Fibroblast of pulmonary artery (primary cell): ENCODE measurements at places on chromosomes 4 and X.
A peak's percentile ranks its signal among the peaks of the same experiment; 100 is the strongest.

DNA sequence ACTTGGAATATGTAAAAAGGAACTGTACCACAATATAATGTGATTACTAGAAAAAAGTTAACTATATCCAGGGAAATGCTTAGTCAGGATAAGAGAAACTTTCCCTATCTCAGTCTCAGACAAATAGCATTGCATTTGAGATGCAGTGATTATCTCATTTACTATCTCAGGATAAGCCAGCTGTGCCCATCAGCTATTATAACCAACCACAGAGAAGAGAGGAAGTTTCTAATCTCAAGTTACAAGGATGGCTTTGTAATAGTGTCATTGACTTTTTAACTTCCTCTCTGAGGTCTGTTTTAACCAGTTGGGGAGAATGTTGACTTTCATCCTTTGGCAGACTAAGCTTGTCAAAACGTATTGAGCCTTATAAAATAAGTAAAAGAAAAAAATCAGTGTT, 56.5 kb downstream of the SNX25 start:
- no peak for DNase-seq

GRCh38 chrX:38891641-38892413, 90.6 kb downstream of the MID1IP1 start:
- peak; percentile 11 for DNase-seq

GRCh38 chrX:132668178-132668577, 179.3 kb upstream of the MBNL3 start:
- no peak for DNase-seq

DNA sequence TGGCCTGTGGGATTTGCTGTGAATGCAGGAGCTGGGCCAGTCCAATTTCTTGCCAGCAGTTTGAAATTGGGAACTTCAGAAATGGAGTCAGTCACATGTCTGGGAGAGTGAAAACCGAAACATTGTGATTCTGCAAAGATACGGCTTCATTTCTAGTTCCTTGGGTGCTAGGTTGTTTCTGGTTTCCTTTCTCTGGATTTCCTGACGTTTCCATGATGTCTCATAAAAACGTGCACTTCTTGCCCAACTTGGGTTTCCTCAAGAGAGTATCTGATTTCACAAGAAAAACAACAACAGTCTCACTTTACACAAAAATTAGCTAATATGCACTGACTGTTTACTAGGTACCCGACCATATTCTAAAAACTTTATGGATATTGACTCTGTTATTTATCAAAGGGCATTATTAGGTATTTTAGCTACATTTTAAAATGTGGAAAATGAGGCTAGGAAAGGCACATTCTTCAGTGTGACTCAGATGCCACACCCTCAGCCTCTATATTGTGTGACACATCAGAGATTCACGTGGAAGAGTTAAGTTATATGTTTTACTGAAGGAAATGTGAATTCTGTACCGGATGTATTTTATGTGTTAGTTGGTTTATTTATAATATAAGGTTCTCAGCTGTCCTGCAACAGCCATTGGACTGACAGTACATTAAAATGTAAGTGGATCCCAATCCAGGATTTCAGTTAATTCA, 225.0 kb upstream of the PUDP start:
- peak; percentile 16 for DNase-seq

- peak; percentile 97 for DNase-seq
These were observed 48.5 kb downstream of the PRPS1 start for GRCh38 chrX:107676559-107677378.

DNA sequence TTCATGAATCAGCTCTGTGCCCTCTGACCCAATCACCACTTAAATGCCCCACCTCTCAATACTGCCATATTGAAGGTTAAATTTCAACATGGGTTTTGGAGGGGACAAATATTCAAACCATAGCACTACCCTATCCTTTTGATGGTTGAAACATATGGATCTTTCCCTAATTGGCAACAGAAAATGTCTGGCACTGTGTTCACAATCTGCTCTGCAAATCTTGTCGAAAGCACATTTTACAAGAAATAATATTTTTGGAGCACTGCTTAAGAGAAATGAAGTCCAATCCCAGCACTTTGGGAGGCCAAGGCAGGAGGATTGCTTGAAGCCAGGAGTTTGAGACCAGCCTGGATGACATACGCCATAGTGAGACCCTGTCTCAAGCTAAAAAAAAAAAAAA, 130.6 kb upstream of the FAM9C start:
- DNase-seq: no peak

DNA sequence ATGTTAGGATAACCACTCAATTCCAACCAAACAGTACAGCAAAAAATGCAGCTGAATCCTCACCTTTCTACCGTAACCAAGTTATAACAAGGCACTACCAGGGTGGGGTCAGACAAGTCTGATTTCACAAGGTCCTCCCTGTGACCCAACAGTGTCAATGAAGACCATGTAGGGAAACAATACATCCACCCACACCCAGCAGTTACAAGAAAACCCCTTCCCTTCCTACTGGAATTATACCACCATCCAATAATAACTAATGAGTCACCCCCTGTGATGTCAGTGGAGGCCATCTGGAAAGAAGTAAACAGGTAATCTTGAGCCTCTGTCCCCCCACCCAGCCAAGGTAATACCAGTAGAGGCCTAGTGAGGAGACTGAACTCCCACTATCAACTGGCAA, 117.6 kb downstream of the FGF16 start:
- peak; percentile 16 for DNase-seq

DNA sequence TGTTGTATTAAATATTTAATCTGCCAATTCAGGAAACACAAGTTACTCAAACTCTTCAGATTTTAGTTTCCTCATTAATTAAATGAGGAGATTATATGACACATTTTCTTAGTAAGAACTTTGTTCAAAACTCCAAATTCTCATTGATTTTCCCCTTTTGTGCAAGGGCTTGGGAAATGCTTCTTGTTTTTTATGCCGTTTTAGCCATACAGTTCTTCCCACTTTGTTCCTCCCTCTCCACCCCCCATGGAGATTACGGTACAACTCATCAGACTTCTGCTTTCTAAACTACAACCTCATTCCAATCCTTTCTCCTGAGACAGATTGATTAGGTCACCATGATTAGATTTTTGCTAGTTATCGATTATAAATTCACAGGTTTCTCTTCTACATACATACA, 10.9 kb upstream of the BBS7 start:
- no peak for DNase-seq

DNA sequence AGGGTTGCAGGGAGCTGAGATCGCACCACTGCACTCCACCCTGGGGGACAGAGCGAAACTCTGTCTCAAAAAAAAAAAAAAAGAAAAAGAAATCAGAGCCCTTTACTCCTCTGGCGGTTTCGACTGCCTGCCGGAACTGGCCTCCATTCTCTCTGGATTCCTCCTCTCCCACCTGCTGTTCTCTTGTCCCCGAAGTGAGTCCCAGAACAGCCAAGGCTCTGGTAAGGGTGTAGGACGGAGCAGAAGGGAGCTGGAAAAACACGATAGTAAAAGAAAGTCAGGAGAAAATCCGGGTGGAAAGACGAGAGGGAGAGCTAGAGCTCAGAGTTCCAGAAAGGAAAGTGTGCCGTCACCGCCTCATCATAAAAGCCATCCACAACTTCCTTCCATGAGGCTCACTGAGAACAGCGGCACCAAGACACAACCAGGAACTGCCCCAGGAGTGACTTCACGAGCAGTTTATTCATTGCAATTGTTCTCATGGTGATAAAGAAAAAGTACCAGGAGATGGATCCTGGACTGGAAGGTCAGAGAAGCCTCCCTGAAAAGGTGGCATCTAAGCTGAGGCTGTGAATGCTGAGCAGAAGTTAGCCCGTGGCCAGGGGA, 12.3 kb downstream of the TLR3 start:
- DNase-seq: no peak

DNA sequence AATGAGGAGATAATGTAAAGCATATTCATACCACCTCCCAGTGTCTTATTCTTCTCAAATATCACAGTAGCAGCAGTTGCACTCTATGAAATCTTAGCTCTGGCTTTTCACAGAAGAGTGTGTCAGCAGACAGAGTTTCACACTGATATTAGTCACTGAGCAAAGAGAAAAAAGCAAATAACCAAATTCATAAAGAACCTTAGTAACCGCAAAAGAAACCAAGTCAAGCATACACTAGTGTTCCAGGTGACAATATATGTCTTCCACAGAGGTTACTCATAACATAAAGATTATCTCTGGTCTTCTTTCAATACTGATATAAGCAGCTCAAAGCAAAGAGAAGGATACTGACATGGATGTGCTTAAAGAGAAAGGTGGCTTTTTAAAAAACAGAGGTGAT, 181.7 kb upstream of the EDNRA start:
- DNase-seq: no peak

DNA sequence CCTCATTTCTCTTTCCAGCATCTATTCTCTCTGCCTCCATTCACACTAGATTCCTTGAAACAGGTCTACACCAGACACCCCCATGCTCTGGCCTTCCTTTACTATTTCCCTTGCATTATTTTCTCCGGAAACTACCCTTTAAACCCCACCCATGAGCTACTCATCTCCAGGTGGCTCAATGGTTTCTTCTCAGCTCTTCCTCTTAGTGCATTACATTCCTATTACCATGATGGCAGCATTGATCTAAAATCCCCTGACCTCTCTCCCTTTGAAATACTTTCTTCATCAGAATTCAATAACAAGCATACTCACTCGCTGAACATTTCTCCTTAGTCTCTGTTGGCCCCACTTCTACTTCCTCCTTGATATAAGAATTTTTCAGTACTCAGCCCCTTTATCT, 94.6 kb downstream of the SYNPO2 start:
- no peak for DNase-seq

GRCh38 chr4:103721251-103721650, 1.5 kb upstream of the TACR3 start:
- DNase-seq: no peak

DNA sequence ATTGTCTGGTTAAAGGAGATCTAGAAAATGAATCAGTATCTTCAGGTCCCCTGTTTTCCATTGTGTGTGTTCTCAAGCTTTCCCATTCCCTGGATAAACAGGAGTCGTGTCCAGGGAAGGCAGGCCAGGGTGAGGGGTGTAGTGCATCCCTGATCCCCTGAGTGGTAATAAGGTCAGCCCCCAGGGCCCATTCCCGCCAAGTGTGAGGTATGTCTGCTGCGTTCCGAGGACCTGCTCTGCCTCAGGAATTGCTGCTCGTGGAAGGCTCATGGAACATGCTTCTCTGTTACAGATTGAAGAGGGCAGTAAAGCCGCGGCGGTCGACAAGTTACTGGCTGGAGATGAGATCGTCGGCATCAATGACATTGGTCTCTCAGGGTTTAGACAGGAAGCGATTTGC, 87.1 kb downstream of the SHROOM2 start:
- no peak for DNase-seq

- DNase-seq: no peak
These were observed 36.4 kb downstream of the SLIT2 start for GRCh38 chr4:20288047-20288650.

GRCh38 chrX:15483891-15484290, 9.2 kb downstream of the PIR start:
- no peak for DNase-seq

- DNase-seq: peak; percentile 97
These were observed 332.4 kb downstream of the ARHGAP24 start for GRCh38 chr4:85807247-85807950.

- DNase-seq: peak; percentile 60
These were observed at the start of gene PAK3 for GRCh38 chrX:111095974-111096895. Gene PAK3 (plus strand): TSS chrX:111096191. CDS start chrX:111123104, 26,913 bp downstream.

DNA sequence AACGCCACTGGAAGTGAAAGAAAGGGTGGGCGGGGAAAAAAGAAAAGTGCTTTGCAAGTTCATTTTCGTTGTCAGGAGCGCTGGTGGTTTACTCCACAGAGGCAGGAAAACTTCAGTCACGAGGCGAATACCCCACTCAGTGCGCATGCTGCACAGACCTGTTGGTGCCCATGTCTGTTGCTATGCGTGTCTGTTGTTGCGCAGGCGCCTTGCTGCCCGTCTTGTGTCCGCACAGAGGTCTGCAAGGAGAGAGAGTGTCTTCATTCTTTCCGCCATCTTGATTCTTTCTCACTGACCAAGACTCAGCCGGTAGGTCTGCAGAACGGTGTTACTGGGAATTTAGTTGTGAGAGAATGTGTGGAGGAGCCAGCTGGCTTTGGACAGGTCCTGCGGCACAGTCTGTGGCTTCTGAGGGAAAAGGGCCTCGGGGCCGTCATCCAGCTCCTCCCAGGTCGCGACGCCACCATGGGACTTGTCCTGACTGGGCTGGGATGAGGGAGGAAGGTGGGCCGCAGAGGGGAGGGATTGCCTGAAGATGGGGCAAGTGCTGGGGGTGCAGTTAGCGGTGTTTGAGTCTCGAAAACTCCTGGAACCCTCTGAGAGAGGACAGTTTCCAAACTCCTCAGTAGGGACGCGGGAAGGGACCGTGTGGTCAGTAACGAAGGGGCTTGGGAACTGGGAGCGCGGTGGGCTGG, at the start of gene PAGE2:
PAGE2 (plus strand) TSS at position 224 of the 695 bp plus-strand sequence. CDS start 1,003 bp downstream, outside the sequence.
- no peak for DNase-seq
